ENCODE measurements at places on chromosomes 11 and 22. TPM values are rescaled to one million over a fixed set of nuclear protein-coding genes. Genes with fewer than 3 reads are reported as not detected.
A peak's percentile ranks its signal among the peaks of the same experiment; 100 is the strongest.

The MLC1 gene
- total RNA-seq = not detected

- H3K4me1 ChIP-seq = no peaks in the 10 kb centered on the region
- H3K4me3 ChIP-seq = no peak overlapping the region
- H3K27ac ChIP-seq = no peak overlapping the region
- no peaks in the 10 kb centered on the region for H3K36me3 ChIP-seq
- DNase-seq = no peak
These were observed 812.2 kb downstream of the LRRC4C start for GRCh38 chr11:40647295-40647694.

GRCh38 chr22:26585104-26585790 is 4.7 kb downstream of the TPST2 start:
- H3K27me3 ChIP-seq = no peaks in the 10 kb centered on the region
- H3K4me3 ChIP-seq = no peak overlapping the region
- H3K27ac ChIP-seq = no peak overlapping the region
- H3K4me1 ChIP-seq = peaks cover 41% of the 10 kb centered on the region
- no peak for DNase-seq

DNA sequence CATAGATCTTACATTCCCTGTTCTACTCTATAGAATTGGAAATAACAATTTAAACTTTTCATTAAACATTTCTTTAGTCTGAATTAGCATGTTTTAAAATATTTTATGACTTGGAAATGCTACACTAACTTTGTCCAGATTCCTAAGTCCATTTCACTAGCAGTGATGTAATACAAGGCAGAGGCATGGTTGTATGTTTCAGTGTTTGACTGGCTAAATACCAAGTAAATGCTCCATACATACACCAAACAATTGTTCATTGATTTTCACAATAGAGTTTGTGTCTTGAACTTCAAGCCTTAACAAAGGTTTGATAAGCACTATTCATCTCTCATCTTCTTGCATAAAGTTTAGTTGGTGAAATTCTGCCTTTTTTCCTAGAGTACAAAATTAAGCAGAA is 13.5 kb downstream of the ZBED5 start:
- no peaks in the 10 kb centered on the region for H3K27me3 ChIP-seq
- DNase-seq = no peak
- peaks cover 14% of the 10 kb centered on the region for H3K4me1 ChIP-seq

- no peak for DNase-seq
- no peaks in the 10 kb centered on the region for H3K4me1 ChIP-seq
- H3K27me3 ChIP-seq = peaks cover 16% of the 10 kb centered on the region
- no peaks in the 10 kb centered on the region for H3K36me3 ChIP-seq
- no peak overlapping the region for H3K4me3 ChIP-seq
These were observed 97.2 kb downstream of the JRKL start for GRCh38 chr11:96486890-96487611.

DNA sequence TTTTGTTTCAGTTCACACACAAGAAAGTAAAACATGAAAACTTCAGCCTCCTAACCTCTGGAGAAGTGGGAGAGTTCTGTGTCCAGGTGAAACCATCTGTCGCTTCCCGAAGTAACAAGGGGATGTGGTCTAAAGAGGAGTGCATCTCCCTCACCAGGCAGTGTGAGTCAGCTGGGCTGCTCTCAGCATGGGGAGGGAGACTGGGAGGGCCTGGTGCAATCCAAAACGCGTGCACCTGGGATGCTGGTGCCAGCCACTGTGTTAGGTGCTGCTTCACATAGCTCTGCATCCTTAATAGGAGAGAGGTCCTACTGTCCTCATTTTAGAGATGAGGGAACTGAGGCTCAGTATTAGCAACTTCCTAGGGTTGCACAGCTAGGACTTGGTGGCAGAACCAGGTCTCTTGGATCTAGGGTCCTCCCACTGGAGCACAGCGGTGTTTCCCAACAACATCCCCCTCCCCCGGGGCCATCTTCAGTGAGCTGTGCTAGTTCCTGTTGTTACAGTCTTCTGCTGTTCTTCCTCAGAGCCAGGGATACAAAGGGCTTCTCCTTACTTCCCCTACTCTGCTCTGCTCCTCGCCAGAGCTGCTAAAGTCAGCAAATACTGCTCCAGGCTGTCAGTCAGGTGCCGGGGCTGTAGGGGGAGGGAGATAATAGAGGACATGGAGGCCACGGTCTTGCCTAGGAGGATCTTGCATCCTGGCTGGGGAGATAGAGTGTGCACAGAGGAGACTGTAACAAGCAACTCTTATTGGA is 8.0 kb downstream of the IL10RA start:
- H3K27me3 ChIP-seq = no peaks in the 10 kb centered on the region
- no peak for DNase-seq
- no peak overlapping the region for H3K27ac ChIP-seq
- peaks cover 63% of the 10 kb centered on the region for H3K4me1 ChIP-seq
- no peak overlapping the region for H3K4me3 ChIP-seq

- H3K27ac ChIP-seq = no peak overlapping the region
- no peak overlapping the region for H3K4me3 ChIP-seq
- no peak for DNase-seq
- H3K4me1 ChIP-seq = no peaks in the 10 kb centered on the region
- no peaks in the 10 kb centered on the region for H3K36me3 ChIP-seq
These were observed 9.6 kb downstream of the TRPM5 start for GRCh38 chr11:2434506-2435255.

The PRG2 gene
- total RNA-seq = 1.0 TPM

The GDPD4 gene
- not detected for total RNA-seq

DNA sequence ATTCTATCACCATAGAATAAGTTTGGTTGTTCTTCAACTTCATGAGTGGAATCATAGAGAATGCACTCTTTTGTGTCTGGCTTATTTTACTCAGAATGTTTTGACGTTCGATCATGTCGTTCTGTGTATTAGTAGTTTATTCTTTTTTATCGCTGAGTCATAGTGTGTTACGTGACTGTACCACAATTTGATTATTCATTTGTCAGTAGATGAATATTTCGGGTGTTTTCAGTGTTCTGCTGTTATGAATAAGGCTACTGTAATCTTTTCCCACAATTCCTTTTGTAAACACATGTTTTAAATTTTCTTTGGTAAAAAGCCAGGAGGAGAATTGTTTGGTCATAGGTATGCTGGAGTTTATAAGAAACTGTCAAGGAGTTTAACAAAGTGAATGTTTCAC is 279.9 kb upstream of the B3GAT1 start:
- DNase-seq = no peak
- no peak overlapping the region for H3K27ac ChIP-seq
- no peaks in the 10 kb centered on the region for H3K4me1 ChIP-seq
- H3K27me3 ChIP-seq = peaks cover 19% of the 10 kb centered on the region
- H3K4me3 ChIP-seq = no peak overlapping the region

DNA sequence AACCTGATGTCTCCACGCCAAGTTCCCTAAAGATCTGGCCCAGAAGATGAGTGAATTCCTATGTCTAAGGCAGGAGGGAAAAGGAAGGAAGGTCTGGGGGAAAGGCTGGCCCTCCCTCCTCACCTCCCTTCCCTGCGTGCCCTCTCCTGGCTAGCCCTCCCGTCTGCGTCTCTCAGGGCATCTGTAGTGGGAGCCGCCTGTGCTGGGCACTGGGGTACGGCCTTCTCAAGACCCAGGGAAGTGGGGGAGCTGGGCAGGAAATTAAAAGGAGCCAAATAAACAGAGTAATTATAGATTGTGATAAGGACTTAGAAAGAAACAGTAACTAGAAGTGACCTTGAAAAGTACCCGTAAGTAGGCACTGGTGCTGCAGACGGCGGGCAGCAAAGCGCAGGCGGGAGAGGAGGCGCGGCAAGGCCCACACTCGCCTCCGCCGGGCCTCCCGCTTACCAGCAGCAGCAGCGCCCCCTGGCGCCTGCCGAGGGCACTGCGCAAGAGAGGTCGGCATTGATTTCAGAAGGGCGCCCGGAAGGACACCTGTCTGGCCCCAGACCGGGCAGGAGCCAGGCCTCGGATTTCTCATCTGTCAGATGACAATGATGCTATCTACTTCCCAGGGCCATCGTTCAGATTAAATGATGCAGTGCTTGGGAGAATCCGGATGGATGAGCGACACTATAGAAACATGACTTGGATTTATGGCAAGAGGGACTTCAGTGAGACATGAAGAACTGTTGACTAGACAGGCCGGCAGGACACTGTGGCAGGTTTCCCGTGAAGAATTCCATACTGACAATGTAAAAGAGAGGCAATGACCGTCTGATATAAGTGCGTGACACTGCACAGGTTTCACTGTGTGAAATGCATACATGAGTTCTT is 7.3 kb downstream of the KCNJ1 start:
- no peaks in the 10 kb centered on the region for H3K27me3 ChIP-seq
- no peak overlapping the region for H3K4me3 ChIP-seq
- H3K4me1 ChIP-seq = peaks cover 3% of the 10 kb centered on the region
- DNase-seq = peak; percentile 85

DNA sequence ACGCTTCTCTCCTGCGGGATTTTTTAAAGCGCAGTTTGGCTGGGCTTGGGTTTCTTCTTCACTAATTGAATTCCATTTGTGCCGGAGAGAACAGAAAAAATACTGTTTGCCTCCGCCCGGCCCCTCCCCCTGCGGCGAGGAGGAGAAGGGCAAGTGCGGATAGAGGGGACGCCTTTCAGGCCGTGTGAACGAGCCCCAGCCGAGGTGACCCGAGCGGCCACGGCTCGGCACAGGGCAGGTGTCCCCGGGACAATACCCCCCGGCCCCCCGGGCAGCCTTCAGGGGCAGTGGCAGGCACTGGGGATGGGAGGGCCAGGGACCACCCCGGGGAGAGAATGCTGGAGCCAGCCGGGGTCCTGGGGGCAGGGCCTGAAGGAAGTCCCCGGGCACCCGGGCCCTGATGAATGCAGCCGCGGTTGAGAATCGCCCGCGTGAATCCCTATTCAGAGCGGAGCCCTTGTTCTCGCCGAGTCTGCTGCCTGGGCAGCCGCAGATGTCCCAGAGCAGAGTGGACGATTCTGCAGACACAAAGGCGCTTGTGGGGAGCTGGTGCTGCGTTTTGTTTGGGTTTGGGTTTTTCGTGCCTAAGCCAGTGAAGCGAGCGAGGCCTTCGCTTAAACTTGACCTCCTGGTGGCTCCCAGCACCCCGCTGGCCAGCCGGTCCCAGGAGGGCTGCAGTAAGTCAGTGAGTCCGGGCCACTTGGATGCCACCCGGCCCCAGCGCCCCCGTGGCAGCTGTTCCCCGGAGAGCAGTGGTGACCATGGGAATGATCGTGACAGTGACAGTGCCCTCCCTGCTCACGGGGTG is 96.0 kb downstream of the WNT7B start:
- peaks cover 3% of the 10 kb centered on the region for H3K4me1 ChIP-seq
- no peak overlapping the region for H3K4me3 ChIP-seq
- DNase-seq = no peak
- H3K36me3 ChIP-seq = no peaks in the 10 kb centered on the region

- no peaks in the 10 kb centered on the region for H3K27me3 ChIP-seq
- DNase-seq = no peak
- no peaks in the 10 kb centered on the region for H3K4me1 ChIP-seq
These were observed 40.5 kb downstream of the ARHGAP1 start for GRCh38 chr11:46659908-46660307.
